Left renal cortex interstitium (tissue), 4 donors: ENCODE measurements at places on chromosomes 11 and 22. TPM values are rescaled to one million over a fixed set of nuclear protein-coding genes. Genes with fewer than 3 reads are reported as not detected.

TTC9C gene
- polyA plus RNA-seq: 47.7 TPM

MYBPC3 gene
- 0.05 TPM for polyA plus RNA-seq

NEFH gene
- 11.0 TPM for polyA plus RNA-seq

GPHA2 gene
- polyA plus RNA-seq: 3.1 TPM

TLCD5 gene
- 9.9 TPM for polyA plus RNA-seq
